ENCODE measurements at places on chromosomes 16 and 17.

GRCh38 chr17:4506175-4506813 is 7.6 kb downstream of the SPNS2 start:
- DNase-seq, result no peak

GRCh38 chr16:8660841-8661301 is 13.5 kb upstream of the ABAT start:
- DNase-seq, result peak; percentile 55

- peak; percentile 70 for DNase-seq
Measured at GRCh38 chr16:85284141-85284817, 172.0 kb upstream of the CIBAR2 start.

GRCh38 chr17:45384047-45384788 is 48.5 kb downstream of the ARHGAP27 start:
- no peak for DNase-seq

DNA sequence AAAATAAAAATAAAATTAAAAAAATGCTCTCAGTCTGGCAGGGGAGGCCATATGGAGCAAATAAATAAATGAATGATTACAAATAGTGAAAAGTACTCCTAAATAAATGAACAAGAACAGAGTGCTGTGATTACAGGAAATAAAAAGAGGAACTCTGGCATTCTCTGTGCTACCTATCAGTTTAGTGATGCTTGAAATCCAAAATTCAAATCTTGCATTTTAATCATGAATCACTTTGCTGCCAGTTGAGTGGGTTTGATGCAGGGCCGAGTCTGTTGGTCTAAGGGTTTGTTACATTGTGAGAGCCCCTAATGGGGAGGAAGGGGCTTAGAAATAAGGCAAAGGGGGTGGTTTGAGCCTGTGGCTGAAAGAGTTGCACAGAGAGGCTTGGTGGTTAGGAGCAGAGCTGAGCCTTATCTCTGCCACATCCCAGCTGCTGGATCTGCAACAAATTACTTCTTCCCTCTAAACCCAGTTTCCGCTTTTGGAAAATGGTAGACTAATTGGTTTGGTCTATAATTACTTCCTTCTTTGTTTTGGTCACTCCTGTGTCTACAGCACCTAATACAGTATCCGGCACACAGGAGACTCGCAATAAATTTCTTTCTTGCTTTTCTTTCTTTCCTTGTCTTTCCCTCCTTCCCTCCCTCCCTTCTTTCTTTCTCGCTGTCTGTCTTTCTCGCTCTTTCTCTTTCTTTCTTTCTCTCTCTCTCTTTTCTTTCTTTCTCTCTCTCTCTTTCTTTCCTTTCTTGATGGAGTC is 6.3 kb upstream of the ABCC1 start:
- no peak for DNase-seq

- DNase-seq, result no peak
Measured at GRCh38 chr17:4083187-4083586, 59.6 kb downstream of the ZZEF1 start.

DNA sequence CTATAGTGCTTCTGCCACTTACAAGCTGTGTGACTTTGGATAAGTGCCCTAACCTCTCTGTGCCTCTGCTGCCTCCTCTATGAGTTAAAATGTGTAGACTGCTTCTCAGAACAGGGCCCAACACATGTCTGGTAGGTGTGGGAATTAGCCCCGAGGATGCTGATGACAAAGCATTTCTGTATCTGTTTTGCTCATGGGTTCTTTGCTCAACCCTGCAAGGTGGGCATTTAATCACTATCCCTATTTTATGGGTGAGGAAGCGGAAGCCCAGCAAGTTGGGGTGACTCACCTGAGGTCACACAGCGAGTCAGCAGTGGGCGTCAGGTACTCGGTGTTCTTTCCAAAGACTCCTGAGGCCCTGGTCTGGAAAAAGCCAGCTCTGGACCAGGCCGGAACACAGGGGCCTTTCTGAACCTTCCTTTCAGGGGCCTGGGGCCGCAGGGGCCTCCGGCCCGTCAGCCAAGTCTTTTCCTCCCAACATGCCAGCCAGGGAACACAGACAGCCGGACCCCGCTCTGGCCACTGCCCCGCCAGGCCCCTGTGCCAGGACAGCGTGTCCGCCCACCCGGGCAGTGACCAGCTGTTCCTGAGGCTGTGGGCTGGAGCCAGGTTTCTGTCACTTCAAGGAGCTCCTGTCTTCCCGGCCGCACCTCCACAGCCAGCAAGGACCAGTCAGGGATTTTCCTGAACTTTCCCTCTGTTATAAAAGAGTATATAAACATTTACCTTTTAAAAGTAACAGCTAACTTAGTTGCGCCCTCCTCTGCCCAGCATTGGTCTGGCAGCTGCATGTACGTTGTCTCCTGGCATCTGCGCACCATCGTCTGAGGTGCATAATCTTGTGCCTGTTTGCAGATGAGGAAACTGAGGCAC is 62.5 kb downstream of the SREBF1 start:
- DNase-seq, result no peak

DNA sequence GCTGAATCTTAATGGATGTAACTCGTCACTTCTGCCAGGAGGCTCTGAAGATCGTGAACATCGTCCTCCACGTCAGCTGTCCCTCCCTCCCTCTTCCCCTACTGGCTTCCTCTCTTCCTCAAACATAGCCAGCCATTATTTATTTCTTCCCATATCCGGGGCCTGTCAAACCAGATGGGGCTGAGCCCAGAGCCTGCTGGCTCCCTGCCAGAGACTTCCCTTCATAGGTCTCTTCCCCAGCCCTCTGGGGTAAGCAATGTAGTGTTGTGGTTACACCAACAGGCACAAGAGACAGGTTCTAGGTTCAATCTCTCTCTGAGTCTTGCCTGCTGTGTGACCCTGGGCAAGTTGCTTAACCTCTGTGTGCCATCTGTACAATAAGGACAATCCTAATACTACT is 40.1 kb upstream of the ZFP90 start:
- no peak for DNase-seq

DNA sequence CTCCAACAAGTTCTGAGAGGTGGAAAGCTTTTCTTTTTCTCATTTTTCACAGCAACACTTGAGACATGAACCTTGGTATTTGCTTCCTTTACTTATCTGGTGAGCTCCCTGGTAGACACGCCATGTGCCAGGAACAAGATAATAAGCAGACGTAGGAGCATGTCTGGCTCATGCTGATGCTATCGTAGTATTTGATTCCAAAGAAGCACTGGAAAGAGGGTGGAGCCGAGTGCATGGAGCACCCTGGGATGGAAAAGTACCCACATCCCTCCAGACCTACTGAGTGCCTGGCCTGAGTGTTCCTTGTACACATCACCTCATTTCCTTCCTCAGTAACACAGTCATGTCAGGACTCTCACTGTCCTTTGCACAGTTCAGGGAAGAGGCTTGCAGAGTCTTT is 231.0 kb downstream of the CBLN1 start:
- no peak for DNase-seq

DNA sequence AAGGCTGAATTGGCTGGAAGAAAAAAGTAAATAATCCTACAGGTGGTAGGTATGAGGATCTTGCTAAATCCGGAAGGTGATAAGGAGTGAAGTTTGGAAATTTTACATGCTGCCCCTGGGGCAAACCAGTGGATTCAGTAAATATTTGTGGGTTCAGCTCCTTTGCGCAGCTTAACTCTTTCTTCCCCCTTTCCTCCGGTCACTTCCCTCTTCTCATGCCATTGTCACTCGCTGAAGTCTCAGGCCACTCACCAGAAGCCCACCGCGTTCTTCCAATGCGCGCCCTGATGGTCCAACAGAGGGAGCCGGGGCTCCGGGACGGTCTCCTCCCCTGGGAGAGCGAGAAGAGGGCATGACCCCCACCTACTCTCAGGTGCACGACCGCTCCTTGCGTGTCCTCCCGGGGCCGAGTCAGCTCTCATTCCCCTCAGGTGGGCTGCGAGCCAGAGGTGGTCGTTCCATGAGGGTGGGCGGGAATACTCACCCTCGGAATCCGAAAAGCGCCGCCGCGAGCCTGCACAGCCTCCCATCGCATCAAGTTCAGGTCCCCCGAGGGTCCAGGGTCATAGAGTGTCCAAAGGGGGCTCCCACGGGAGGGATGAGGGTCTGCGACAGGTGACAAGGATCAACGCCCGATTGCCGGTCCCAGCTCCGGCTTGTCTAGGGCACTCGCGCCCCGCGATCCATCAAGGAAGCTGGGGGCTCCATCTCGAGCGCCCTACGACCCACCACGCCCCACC is 474 bp downstream of the CLN3 start:
- no peak for DNase-seq

- DNase-seq, result no peak
Measured at GRCh38 chr16:70418993-70419318, 19.9 kb downstream of the ST3GAL2 start.

DNA sequence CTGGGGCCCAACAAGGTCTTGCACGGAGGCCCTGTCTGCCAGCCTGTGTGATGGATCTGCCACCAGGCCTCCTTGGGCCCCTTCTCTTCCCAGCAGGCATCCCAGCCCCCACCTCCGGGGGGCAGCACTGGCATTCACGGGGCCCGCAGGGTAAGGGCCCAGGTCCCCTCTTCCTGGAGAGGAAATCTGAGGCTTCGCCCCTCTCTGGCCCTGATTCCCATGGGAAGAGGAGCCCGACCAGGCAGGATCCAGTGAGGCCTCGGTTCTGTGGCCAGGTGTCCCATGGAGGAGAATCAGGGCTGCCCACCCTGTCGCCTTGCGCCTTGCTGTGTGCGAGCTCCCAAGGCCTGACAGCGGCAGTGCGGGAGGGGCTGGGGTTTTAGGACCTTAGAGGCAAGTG is 48.4 kb downstream of the PDPK1 start:
- DNase-seq, result no peak

DNA sequence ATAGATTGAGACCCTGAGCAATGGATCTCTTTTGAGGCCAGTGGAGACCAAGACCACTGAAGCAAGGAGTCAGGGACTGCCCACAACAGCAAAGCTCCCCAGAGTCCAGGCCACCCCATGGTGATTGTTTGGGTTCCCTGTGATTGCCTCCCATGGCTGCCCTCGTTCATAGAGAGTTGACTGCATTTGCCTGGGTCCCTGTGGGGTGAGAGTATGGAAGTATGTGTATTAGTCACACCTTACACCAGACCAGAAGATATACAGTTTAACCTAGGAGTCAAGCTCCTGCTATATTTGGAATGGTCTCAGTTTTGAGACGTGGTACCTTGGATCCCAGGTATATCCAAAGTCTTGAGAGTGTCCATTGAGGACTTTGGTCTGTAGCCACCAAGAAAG is 20.2 kb downstream of the HLF start:
- no peak for DNase-seq

DNA sequence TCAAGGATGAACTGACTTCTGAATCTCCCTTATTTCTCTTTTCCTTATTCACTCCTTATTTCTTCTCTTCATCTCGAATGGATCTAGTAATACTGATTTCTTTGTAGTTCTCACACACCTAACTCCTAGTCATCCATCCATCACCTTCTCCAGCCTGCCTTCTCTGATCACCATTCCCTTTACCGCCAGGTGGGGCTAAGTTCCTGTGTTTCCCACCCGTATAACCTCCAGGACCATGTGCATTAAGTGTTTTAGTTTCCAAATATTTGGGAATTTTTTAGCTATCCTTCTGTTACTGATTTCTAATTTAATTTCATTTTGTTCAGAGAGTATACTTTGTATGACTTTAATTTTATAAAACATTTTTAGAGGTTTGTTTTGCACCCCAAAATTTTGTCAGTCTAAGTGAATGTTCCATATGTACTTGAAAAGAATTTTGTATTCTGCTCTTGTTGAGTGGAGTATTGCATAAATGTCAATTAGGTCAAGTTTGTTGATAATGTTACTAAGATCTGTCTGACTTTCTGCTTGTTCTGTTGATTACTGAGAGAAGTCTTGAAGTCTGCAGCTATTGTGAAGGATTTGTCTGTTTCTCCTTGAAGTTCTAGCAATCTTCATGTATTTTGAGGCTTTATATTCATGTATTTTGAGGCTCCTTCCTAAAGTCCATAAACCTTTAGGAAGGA is 8.8 kb downstream of the BPTF start:
- DNase-seq, result no peak

- DNase-seq, result no peak
Measured at GRCh38 chr16:77049577-77049976, 141.4 kb upstream of the MON1B start.

- DNase-seq, result no peak
Measured at GRCh38 chr17:15920758-15921239, 24.1 kb upstream of the ADORA2B start.

- no peak for DNase-seq
Measured at GRCh38 chr16:88742896-88743605, 36.7 kb downstream of the CTU2 start.

- DNase-seq, result no peak
Measured at GRCh38 chr16:47310792-47311211, 150.1 kb downstream of the ITFG1 start.

GRCh38 chr17:82267575-82268379 is 5.7 kb downstream of the CSNK1D start:
- DNase-seq, result no peak

- no peak for DNase-seq
Measured at GRCh38 chr16:47475786-47476185, 14.7 kb downstream of the PHKB start.

GRCh38 chr17:41528959-41529353 is 848 bp upstream of the KRT19 start:
- DNase-seq, result no peak

GRCh38 chr17:14019186-14019956 is 49.9 kb upstream of the COX10 start:
- no peak for DNase-seq

DNA sequence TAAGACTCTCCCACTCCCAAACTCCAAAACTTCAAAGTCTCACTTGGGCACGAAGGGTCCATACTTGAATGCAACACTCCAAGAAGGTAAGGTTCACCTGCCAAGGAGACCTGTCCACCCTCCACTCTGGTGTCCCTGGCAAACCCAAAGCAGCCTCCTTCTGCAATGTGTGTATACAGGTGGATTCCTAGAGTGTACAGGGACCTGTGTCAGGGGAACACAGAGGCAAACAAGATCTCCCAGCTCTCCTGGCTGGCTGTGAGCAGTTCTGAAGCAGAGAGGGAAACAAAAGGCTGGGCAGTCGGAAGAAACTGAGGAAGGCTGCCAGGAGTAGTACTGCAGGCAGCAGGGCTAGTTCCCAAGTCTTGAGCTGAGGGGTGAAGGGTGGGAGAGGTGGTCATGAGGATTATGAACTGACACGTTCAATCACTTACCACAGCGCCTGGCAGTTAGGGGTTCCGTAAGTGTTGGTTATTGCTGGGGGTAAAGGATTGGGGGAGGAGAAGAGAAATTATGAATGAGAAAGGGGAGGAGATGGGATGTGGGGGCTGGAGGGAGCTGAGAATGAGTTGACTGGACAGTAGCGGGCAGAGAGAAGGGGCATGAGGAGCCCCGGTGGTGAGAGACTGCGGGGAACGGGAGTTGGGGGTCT is 795 bp downstream of the KCTD13 start:
- no peak for DNase-seq
